ENCODE measurements at places on chromosomes 12 and 14. TPM values are rescaled to one million over a fixed set of nuclear protein-coding genes. Genes with fewer than 3 reads are reported as not detected.

DNA sequence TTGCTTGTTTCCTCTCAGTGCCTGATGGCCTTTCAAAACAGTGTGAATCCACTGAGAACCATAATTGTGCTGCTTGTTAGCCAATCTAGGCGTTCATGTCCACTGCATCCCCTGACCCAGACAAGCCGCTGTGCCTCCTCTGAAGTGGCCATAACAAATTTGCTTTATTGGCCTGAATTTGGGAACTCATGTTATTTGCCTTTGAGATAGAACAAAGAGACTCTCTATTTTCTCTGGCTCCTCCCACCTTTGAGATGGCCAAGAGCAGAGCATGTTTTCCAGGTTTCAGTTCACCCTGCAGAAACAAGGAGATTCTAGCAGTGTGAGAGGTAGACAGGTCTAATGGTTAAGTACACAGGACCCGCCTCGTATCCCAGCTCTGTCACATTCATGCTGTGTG, 723.9 kb downstream of the MED13L start:
- no peak for DNase-seq
- no peak overlapping the region for H3K27ac ChIP-seq
- no peaks in the 10 kb centered on the region for H3K36me3 ChIP-seq
- H3K4me3 ChIP-seq, result no peak overlapping the region
- no peaks in the 10 kb centered on the region for H3K27me3 ChIP-seq

GRCh38 chr14:34439090-34439489, 22.9 kb downstream of the SPTSSA start:
- H3K27ac ChIP-seq, result no peak overlapping the region
- no peaks in the 10 kb centered on the region for H3K27me3 ChIP-seq
- no peaks in the 10 kb centered on the region for H3K4me1 ChIP-seq
- DNase-seq, result no peak
- no peaks in the 10 kb centered on the region for H3K36me3 ChIP-seq

Gene SLC35F4
- total RNA-seq, result not detected

DNA sequence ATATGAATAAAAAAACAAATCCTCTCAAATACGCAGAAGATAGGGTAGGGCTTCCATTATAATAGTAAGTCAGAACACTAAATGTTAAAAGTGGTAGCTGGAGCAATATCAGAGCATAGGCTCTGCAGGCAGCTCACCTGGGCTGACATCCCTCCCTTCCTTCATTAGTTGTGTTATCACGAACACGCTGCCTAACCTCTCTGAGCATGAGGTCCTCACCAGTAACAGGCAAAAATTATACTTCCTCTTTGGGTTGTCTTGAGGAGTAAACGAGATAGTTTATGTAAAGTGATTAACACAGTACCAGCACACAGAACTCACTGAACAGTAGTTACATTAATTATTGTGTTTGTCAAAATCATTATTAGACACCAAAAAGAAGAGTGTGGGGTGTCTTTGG, 154.3 kb downstream of the STXBP6 start:
- no peak for DNase-seq
- H3K4me1 ChIP-seq, result no peaks in the 10 kb centered on the region
- no peaks in the 10 kb centered on the region for H3K36me3 ChIP-seq

Gene KLRD1
- total RNA-seq, result 2.3 TPM

Gene SDSL
- 4.8 TPM for total RNA-seq

DNA sequence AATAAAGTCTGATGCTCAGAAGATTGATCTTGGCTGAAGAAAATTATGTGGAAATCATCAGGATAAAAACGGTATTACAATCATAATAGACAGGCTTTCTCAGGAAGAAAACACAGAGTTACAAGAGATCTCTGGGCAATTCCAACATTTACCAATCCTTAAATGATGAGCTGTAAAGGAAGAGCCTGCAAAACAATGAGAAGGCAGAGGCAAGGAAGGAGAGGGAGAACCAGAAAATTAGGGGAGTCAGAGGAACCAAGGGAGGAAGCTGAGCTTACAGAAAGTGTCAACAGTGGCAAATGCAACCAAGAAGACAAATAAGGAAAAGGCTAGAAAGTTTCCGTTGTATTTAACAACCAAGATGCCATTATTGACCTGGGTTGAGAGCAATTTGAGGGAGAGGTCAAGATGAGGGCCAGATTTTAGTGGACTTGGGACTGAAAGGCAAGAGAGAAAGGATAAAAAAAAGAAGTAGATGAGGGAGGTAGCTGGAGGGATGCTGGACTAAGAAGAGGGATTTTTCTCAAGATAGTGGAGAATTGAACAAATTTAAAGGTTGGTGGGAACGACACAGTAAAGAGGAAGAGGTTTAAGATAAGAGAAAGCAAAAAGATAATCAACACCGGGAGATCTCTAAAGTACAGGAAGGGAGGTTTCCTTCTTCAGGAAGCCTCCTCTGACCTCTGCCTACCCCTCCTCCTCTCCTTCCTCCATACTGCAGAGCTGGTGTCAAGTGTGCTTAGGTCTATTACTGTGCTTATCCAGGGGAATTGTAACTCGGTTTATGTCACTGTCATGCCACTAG, 116.9 kb downstream of the DUSP6 start:
- H3K36me3 ChIP-seq, result no peaks in the 10 kb centered on the region
- H3K4me1 ChIP-seq, result peaks cover 4% of the 10 kb centered on the region
- H3K4me3 ChIP-seq, result no peak overlapping the region

DNA sequence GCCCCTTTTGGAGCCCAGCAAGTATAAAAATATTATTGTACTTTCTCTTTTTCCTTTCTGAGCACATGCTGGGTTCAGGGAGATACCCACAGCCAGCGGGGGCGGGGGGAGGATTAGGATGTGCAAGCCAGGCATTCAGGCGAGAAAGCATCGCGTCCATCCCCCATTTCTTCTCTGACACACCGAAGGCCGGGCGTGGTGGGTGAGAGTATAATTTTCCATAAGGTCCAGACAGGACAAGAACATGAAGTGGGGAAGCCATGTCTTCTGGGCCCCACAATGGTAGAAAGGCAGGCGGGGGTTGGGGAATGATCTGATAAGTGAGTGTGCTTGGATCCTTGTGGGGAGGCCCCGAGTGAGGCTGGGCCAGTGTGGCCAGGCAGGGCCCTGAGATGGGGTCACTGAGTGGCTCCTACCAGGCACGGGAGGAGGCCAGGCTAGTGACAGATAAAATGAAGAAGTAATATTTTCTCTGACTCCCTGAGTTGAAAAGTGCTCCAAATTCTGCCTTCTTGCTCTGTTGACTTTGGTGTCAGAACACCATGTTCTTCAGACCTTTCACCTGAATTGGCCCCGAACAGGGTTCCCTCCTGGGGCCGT, 10.7 kb upstream of the LRTM2 start:
- no peak overlapping the region for H3K4me3 ChIP-seq
- DNase-seq, result no peak
- H3K36me3 ChIP-seq, result no peaks in the 10 kb centered on the region
- H3K4me1 ChIP-seq, result no peaks in the 10 kb centered on the region

Gene RERG
- 16.3 TPM for total RNA-seq

Gene ANO2
- total RNA-seq, result 16.8 TPM

Gene OR6J1
- total RNA-seq, result not detected

Gene RFLNA
- 1.3 TPM for total RNA-seq

Gene FSCB
- not detected for total RNA-seq

DNA sequence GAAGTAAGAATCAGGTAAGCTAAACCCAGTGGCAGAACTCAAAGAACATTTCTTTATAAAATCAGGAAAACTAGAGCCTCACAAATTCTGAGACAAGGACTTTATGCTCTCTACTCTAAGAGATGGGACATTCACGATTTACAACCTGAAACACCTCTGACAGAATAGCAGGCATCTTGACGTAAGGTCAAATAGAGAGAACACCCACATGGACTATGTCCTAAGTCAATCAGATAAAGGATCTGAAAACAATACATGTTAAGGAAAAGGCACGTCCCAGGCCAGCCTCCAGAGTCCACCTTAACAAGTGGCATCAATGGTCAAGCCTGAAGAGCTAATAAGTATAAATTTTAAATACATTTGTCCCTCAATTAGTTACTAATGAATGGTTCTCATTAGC, 39.9 kb upstream of the SYCP3 start:
- no peak overlapping the region for H3K27ac ChIP-seq
- no peaks in the 10 kb centered on the region for H3K4me1 ChIP-seq
- H3K36me3 ChIP-seq, result no peaks in the 10 kb centered on the region
- no peak overlapping the region for H3K4me3 ChIP-seq
- no peaks in the 10 kb centered on the region for H3K27me3 ChIP-seq

DNA sequence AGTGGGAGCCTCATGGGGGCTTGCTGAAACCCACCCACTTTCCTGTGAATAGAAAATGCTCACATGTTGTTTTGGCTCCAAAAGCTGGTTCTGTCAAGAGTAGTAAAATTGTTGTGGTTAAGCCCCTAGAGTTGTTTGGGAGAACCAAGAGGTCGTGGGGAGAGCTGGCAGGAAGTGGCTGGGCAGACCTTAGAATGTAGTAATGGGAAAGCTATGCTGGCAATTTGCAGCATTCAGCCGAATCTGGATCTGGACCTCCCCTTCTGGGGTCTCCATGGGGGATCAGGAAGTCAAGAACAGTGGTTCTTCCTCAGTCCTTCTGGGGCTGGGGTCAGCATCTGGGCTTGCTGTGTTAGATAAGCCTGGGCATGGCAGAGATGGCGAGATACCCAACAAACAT, 150.6 kb upstream of the TBX3 start:
- H3K4me3 ChIP-seq, result no peak overlapping the region
- H3K27me3 ChIP-seq, result no peaks in the 10 kb centered on the region
- no peaks in the 10 kb centered on the region for H3K4me1 ChIP-seq
- H3K27ac ChIP-seq, result no peak overlapping the region
- H3K36me3 ChIP-seq, result no peaks in the 10 kb centered on the region

Gene RPGRIP1
- 0.33 TPM for total RNA-seq

Gene MYH6
- total RNA-seq, result not detected

Gene TMTC2
- 19.3 TPM for total RNA-seq

DNA sequence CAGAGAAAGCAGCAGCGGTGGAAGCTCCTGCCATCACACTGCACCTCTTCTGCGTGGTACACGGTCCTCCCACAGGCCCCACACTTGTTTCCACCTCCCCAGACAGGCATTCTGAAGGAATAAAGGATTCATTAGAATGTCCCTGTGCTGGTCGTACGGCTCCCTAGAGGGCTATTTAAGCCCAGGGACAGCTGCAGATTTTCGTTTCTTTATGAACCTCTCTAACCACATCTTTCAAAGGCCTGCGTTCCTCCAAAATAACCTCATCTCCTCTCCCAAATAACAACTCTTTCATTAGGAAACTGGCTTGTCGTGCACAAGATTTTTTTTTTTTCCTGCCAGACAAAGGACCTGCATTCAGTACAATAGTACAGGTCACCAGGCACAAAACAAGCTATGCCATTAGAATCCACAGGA, 12.7 kb downstream of the CSRP2 start:
- H3K27me3 ChIP-seq, result no peaks in the 10 kb centered on the region
- H3K36me3 ChIP-seq, result no peaks in the 10 kb centered on the region
- no peaks in the 10 kb centered on the region for H3K4me1 ChIP-seq

- no peaks in the 10 kb centered on the region for H3K27me3 ChIP-seq
- no peaks in the 10 kb centered on the region for H3K4me1 ChIP-seq
- H3K4me3 ChIP-seq, result no peak overlapping the region
- H3K27ac ChIP-seq, result no peak overlapping the region
Observed at GRCh38 chr12:2675776-2676175, 119.0 kb upstream of the FKBP4 start.

DNA sequence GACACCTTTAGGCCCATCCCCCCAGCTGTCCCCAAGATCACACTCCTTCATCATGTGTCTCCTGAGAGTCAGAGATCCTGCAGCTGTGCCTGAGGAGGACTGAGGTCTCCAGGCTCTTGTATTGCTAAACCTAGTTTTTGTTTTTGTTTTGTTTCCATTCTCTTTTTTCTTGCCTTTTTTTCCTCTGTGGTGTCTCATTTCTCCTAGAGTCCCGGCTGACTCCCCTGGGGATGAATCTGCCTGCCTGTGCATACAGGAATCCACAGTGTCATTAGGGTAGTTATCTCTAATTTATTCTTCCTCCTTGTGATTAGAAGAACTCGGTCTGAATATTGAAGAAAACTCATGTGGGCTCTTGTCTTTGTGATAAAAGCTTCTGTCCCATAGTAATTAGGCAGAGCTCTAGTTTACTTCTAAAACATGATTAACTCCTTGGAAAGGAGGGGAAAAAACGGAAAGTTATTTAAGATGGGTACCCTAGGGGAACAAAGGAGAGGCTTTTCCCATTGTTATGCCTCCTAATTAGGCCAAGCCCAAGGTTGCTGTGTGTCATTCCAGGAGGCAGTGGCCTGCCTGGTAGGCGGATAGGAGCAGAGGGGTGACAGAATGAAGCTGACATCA, 343.2 kb downstream of the ZFP36L1 start:
- no peaks in the 10 kb centered on the region for H3K36me3 ChIP-seq
- peak overlapping the region; percentile 41 for H3K27ac ChIP-seq
- DNase-seq, result no peak
- no peaks in the 10 kb centered on the region for H3K27me3 ChIP-seq
- H3K4me1 ChIP-seq, result no peaks in the 10 kb centered on the region

- no peak overlapping the region for H3K27ac ChIP-seq
- no peak overlapping the region for H3K4me3 ChIP-seq
- DNase-seq, result no peak
- H3K36me3 ChIP-seq, result no peaks in the 10 kb centered on the region
Observed at GRCh38 chr12:16136219-16136988, 141.1 kb downstream of the SLC15A5 start.

DNA sequence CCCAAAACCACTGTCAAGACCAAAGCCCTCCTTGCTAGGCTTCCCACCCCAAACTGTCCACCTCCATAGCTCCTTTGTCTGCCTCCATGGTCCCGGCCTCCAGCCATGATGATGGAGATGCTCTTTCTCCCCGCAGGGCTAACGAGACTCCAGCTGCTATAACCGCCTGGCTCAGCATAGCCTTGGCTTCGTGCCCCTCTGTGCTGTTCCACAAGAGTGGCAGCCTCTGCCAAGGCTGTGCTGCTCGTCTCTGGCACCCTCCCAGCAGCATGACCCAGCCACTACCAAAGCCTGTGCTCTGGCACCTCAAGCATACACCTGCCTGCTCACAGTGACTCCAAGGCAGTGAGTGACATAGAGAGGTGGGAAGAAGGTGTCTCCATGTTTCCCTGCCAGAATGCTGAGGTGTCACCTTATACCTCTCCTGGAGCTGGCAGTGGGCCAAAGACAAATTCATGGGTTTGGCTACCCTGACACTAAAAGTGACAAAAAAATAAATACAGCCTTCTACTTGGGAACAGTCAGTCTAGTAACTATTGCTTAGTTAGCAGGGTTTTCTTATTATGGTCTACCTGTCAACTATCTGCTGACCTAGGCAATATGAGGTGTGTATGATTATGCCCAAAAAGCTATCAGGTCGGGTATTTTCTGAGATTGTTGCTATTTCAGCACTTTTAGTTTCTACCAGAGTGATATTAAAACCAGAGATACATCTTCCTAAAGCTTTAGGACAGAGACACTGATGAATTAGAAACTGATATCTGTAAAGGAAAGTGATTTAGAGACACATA, 16.1 kb upstream of the KRT73 start:
- H3K4me3 ChIP-seq, result no peak overlapping the region
- no peaks in the 10 kb centered on the region for H3K27me3 ChIP-seq
- no peaks in the 10 kb centered on the region for H3K4me1 ChIP-seq
- no peak overlapping the region for H3K27ac ChIP-seq

Data from breast epithelium (tissue), 4 donors.